ENCODE measurements at places on chromosomes 2 and 18.

GRCh38 chr2:233414777-233415570 is 60.7 kb downstream of the DGKD start:
- no peak for DNase-seq

- DNase-seq = no peak
These were observed 41.1 kb downstream of the ID2 start for GRCh38 chr2:8722986-8723385.

GRCh38 chr2:63035169-63035568 is 15.5 kb upstream of the OTX1 start:
- no peak for DNase-seq

- no peak for DNase-seq
These were observed 61.5 kb downstream of the VRK2 start for GRCh38 chr2:58107803-58108710.

- no peak for DNase-seq
These were observed 59.4 kb upstream of the CTLA4 start for GRCh38 chr2:203808046-203808750.

DNA sequence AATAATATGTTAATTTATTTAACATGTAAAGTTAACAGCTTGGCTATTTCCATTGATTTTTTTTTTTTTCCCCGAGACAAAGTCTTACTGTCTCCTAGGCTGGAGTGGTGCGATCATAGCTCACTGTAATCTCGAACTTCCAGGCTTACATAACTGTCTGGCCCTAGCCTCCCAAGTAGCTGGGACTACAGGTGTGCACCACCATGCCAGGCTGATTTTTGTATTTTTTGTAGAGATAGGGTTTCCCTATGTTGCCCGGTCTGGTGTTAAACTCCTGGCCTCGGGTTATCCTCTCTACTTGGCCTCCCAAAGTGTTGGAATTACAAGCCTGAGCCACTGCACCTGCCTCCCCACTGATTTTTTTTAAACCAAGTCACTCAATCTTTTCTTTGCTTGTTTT is 32.5 kb upstream of the KLHL14 start:
- DNase-seq = no peak

- no peak for DNase-seq
These were observed 1.2 kb downstream of the SERPINB5 start for GRCh38 chr18:63477968-63478367.

GRCh38 chr18:3151399-3152264 is 68.1 kb downstream of the MYOM1 start:
- DNase-seq = peak; percentile 60

- peak; percentile 57 for DNase-seq
These were observed 143.4 kb downstream of the UBE2E3 start for GRCh38 chr2:181123798-181124231.

GRCh38 chr2:238244151-238244550 is 4.3 kb upstream of the HES6 start:
- DNase-seq = no peak
